ENCODE measurements at places on chromosomes 5 and 9. TPM values are rescaled to one million over a fixed set of nuclear protein-coding genes. Genes with fewer than 3 reads are reported as not detected.

The HTR1A gene
- total RNA-seq = not detected

The SNCAIP gene
- 7.4 TPM for total RNA-seq

The PFN3 gene
- not detected for total RNA-seq

The SLC6A19 gene
- total RNA-seq = 0.07 TPM

The GPR21 gene
- total RNA-seq = not detected

The MCTP1 gene
- 1.0 TPM for total RNA-seq

The PCDHGA10 gene
- total RNA-seq = 0.35 TPM

- no peak for DNase-seq
Measured at GRCh38 chr5:41641621-41642020, 131.2 kb upstream of the PLCXD3 start.

DNA sequence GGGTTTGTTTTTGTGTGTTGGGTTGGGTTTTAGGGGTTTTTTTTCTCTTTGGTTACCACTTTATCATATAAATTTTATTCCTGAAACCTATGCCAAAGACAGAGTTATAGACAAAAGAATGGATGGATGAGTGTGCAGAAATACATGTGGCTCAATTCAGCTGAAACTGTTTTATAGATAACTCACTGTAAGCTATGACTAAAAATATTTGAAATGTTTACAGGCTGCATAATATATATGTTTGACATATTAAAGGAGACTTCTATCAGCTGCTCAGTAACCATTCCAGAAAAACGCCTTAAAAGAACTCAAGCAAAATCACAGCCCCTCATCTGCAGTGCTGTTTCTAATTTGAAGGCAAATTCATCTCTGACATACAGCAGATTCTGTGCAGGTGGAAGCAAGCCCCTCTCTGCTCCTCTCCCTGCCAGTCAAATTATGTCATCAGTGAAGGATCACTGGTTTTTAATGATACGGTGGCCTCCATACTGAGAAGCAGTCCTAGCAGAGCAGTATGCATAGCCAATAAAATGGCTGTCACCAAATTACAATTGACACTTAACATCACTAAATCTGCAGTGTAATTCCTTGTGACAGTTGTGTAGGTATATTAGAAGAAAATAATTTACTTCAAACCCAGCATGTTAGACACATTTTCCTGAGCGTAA is 301.6 kb downstream of the NR2F1-AS1 start:
- DNase-seq = no peak

DNA sequence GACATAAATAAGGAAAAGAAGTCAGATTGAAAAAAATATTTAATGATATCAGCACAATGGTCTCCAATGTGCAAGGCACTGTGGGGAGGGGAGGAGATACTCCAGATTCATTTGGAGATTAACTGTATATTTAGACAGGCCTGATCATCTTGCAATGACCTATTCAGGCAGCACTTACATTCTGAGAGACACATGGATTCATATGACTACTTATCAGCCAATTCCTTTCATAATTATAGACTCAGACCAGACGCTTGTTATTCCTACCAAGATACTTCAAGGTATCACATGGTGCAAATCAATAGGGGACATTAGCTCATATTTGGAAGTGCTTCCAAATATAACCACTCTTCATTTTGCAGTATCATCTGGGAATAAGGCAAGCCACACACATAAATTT is 153.5 kb upstream of the TARS1 start:
- no peak for DNase-seq

- DNase-seq = peak; percentile 38
Measured at GRCh38 chr9:69199769-69200470, 25.8 kb downstream of the TJP2 start.

DNA sequence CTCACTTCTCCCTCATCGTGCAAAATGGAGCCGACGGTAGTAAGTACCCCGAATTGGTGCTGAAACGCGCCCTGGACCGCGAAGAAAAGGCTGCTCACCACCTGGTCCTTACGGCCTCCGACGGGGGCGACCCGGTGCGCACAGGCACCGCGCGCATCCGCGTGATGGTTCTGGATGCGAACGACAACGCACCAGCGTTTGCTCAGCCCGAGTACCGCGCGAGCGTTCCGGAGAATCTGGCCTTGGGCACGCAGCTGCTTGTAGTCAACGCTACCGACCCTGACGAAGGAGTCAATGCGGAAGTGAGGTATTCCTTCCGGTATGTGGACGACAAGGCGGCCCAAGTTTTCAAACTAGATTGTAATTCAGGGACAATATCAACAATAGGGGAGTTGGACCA is 979 bp downstream of the PCDHGA12 start:
- DNase-seq = no peak

DNA sequence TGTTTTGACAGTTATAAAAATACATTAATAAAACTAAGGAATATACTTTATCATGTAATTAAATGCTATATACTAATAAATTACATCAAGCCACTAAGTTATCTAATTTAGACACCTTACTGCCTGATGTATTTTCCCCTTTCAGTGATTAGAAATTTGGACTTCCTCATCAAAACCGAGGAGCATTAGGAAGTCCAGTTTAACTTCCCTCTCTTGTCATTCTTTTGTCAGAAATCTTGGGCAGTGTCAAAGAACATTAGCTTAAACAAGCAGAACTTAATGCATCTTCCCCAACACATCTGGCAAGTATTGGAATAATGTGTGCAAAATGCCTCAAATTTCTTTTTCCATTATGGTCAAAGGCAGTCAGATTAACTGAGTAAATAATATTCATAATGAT is 81.6 kb downstream of the PLPP1 start:
- DNase-seq = no peak

DNA sequence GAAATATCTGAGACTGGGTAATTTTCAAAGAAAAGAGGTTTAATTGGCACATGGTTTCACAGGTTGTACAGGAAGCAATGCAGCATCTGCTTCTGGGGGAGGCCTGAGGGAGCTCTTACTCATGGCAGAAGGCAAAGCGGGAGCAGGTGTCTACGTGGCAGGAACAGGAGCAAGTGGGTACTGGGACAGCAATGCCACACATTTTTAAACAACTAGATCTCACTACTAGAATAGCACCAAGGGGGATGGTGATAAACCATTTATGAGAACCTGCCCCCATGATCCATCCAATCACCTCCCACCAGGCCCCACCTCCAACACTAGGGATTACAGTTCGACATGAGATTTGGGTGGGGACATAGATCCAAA is 47.6 kb upstream of the HOMER1 start:
- DNase-seq = no peak

- DNase-seq = peak; percentile 17
Measured at GRCh38 chr9:135443797-135444425, 35.7 kb upstream of the PPP1R26 start.

DNA sequence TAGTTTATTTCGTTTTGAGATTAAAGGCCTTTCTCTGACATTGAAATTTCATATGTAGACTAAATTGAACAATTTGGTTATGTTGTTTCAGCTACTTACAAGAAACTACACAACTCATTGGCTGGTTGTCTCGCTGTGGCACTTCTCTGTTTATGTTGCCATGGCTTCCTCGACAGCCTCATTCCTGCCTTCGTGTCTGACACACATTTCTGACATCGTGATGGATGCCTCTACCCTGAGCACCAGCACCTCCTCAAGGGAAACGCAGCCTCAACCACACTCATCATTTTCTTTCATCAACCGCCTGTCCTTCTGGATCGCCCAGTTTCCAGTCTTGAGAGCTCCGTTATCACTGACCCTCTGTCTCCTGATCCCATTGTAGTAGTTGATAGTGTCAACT is 562.8 kb downstream of the PDE4D start:
- no peak for DNase-seq

DNA sequence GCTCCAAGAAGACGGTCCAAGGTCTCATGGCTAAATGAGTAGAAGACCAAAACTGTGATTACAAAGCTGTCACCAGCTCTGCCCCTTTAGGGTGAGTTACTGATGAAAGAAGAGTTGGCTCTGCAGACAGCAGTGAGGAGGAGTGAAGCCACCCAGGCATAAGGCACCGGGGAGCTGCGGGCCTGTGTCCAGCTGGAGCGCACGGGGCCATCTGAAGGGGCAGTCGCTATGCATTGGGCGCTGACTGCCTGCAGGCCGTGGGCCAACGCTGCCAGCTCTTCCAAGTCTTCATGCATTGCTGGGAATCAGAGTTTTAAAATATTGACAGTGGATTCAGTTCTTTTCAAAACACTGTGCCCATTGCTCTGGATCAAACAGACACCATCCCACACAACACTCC is 70.3 kb downstream of the DAPK1 start:
- no peak for DNase-seq

DNA sequence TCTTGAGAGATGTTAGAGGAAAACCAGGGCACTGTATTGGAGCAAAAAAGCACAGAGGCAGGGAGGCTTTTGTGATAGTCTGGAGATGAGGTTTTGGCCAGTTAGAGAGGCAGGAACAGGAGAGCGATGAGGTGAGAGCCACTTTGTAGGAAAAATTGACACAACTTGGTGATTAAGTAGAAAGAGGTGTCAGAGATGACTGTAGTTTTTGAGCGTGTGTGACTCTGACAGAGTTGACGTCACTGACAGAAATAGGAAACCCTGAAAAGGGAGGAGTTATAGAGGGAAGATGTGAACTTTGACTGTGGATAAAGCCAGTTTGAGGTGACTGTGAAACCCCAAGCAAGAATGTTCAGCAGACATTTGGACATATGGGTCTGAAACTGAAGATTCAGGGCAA is 15.7 kb downstream of the NFX1 start:
- no peak for DNase-seq

GRCh38 chr5:139273322-139273571 is 20.3 kb upstream of the MATR3 start:
- DNase-seq = peak; percentile 75
